ENCODE measurements at places on chromosomes 6 and 20.

- peak; percentile 83 for DNase-seq
Measured at GRCh38 chr6:148144917-148145521, 197.6 kb upstream of the SASH1 start.

DNA sequence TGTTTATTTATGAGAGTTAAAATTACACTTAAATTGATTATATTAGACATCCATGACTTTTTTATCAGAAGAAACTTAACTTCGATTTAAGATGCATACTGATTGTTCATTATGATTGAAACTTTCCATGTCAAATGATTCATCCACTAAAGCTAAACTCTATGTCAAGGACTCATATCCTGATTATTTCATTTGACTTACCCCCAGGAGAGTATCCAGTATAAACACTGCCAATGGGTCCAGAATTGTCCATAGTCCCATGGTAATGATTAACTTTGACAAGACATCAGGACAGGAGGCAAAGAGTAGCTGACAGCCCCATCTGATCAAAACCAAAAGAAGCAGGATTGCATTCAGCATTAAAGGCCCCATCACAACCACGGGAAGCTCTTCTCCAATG is 709.9 kb downstream of the TFAP2A start:
- no peak for DNase-seq

- no peak for DNase-seq
Measured at GRCh38 chr6:117928833-117929232, 21.8 kb downstream of the SLC35F1 start.

DNA sequence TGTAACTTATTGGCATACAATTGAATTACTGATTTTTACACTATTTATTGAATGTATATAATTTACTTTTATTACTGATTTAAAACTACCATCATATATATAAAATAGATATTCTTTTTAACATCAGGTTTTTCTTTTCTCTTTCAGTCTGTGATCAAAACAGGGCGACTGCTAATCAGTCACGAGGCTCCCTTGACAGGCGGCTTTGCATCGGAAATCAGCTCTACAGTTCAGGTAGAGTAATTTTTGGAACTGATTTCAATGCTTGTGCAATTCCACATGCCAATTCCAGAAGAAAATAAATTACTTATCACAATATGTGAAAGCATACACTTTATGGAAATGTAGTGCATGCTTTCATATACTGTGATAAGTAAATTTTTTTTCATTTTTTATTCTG is 166.5 kb downstream of the BCKDHB start:
- no peak for DNase-seq

DNA sequence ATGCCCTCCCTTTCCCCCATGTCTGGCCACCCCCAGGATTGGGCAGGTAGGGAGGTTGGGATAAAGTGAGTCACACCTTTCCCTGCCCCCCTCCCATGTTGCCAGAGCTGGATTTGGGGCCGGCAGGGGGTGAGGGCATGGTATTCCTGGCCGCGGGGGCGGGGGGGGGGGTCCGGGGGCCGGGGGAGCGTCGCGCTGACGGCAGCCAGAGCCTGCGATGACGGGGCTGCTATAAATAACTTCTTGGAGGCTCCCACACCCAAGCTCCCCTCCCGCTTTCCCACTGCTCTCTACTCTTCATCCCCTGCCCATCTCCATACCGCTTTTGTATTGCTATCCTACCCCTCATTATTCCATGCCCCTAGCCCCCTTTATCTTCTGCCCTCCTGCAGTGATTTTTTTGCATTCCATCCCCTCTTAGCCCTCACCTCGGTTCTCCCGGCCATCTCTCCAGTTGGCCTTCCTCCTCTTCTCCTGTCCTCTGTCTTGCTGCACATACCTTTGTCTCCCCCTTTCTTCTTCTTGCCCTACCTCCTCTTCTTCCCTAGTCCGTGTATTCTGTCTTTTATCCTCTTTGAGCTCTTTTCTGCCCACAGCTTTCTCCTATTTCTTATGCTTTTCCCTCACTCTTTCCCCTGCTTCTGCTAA is 13.8 kb downstream of the SYNGAP1 start:
- no peak for DNase-seq

All from activated CD4-positive, alpha-beta T cell treated with anti-CD3 and anti-CD28 coated beads, Interleukin-2, amount 50 U/mL, for 48 hours (primary cell).